Ovary (tissue), 10 donors: ENCODE measurements at places on chromosomes 12 and 14. TPM values are rescaled to one million over a fixed set of nuclear protein-coding genes. Genes with fewer than 3 reads are reported as not detected.

The CEP170B gene
- total RNA-seq: 16.1 TPM

GRCh38 chr14:49992901-49993339, 100.0 kb downstream of the ARF6 start:
- no peak for DNase-seq

DNA sequence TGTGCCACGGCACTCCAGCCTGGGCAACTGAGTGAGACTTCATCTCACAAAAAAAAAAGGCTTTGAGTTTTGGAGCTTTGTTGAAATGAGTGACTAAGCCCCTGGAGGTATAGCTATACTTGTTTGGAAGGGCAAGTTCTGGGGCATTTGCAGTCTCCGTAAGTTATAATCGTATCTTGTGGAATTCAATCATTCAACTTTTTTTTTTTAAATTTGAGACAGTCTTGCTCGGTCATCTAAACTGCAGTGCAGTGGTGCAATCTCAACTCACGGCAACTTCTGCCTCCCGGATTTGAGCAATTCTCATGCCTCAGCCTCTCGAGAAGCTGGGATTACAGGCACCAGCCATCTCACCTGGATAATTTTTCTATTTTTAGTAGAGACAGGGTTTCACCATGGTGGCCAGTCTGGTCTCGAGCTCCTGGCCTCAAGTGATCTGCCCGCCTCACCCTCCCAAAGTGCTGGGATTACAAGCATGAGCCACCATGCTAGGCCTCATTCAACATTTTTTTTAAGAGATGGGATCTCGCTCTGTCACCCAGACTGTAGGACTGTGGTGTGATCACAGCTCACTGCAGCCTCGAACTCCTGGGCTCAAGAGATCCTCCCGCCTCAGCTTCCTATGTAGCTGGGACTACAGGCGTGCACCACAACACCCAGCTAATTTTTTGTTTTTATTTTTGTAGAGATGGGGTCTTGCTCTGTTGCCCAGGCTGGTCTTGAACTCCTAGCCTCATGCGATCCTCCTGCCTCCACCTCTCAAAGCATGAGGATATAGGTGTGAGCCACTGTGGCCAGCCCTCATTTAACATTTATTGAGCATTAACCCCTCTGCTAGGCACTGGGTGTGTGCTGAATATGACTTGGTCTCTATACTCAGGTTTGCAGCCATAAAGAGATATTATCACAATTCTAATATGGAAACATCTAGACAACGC, 133.7 kb upstream of the MAP1LC3B2 start:
- no peak for DNase-seq

DNA sequence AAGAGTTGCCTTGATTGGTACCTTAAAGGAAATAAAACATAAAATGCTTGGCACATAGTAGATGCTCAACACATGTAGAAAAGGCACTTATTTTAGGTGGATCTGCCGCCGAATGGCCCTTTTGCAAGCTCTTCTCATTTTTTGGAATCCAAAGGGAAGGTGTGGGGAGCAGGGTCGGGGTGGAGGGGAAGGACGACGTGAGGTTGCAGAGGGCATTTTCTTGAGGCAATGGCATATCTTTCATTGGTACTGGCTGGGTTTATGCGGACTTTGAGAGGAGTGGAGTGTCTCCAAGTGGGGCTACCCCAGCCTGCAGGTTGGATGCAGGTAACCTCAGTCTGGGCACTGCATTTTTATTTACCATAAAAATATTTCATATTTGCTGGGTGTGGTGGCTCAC, 8.1 kb downstream of the RTL1 start:
- DNase-seq: no peak

DNA sequence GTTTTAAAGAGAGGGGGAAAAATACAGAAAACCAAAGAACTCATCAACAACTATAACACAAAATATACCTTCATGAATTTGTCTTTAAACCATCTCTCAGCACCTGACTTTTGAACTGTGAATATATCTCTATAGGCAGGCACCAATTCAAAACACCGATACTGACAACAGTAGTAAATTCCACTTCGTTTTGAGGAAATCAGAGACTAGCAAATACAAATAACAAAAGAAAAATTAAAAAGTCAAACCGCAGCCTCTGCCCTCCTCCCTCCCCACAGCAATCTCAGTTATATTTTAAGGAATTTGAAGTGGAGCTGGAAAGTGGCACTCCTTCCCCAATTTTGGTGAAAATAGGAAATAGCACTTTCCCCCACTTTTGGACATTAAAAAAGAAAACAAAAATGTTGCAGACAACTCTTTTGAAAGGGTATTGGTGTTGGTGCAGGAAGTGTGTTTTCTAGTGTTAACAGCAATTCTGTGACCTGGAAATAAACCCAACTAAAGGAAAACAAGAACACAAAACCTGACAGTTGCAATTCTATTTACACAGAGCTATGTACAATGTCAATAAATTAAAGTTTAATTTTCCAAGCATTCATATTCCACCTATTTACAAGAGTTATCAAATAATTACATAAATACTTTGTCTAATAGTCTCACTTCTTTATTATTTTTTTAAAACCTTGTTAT, 13.5 kb downstream of the TBX3 start:
- DNase-seq: no peak
